T47D (cell line): ENCODE measurements at places on chromosomes 16 and 17.

GRCh38 chr16:56417138-56417537, 8.2 kb downstream of the AMFR start:
- no peak for DNase-seq

GRCh38 chr17:64040206-64040605, 19.8 kb upstream of the ICAM2 start:
- DNase-seq, result no peak

GRCh38 chr16:56257239-56257638, 66.0 kb downstream of the GNAO1 start:
- DNase-seq, result no peak

GRCh38 chr16:51825779-51826178, 674.7 kb upstream of the SALL1 start:
- DNase-seq, result no peak
